G401 (cell line): ENCODE measurements at places on chromosomes 16 and 17. TPM values are rescaled to one million over a fixed set of nuclear protein-coding genes. Genes with fewer than 3 reads are reported as not detected.

DNA sequence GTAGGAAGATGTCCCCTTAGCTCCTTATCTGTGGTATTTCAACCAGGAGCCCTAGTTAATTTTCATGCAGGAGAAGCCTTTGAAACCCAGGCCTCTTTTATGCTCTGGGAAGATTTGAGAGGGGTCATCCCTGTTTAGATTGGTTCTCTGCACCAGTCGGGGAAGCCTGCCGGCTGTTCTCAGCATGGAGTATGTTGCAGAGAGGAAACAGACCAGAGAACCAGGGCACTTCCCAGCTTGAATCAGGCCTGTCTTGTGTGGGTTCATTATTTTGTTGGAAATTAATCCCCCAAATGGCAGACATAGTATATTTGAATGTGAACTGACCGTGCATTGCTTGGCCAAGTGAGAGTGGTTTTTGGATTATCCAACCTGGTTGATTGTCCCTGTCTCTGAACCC is 1082.1 kb upstream of the RBFOX1 start:
- DNase-seq, result peak; percentile 97

DNA sequence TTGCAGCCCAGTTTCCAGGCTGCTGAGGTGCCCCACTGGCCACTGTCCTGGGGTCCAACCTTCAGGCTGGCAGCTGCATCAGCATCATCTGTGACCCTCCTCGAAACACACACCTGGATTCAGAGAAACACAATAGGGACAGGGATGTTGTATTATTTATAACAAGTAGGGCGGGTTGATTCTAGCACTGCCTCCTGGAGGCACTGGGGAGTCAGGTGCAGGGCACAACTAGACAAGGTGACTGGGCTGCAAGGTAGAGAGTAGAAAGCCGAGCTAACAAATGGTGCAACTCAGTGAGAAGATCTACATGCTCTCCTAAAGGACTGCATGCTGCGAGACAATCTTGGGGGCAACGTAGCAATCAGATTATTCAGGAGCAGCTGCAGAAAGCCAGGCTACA is 317.3 kb downstream of the SLC39A11 start:
- no peak for DNase-seq

GRCh38 chr17:67601897-67602296 is 115.8 kb upstream of the NOL11 start:
- DNase-seq, result no peak

GRCh38 chr16:27444470-27444869 is 42.5 kb downstream of the IL21R start:
- no peak for DNase-seq

DNA sequence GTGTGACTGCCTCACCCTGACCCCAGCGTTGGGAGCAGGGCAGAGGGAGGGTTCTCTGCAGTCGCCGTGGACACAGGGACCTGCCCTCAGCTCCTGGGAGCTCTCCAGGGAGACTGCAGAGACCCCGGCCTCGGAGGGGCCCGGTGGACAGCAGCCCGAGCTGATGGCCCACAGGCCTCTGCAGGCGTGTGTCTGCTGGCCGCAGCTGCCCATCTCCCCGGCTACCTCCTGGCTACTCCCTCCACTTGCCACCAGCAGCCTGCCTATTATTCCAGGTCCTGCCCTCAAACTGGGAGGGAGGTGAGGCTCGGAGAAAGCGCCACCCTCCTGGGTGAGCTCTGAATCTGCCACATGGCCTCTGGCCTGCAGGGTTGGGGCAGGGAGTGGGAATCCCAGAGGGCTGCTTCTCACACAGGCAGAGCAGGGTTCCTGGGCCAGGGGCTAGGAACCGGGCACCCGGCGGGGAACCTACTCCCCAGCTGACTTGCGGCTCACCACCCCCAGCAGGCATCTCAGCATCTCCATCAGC is 7.2 kb downstream of the SLC16A5 start:
- no peak for DNase-seq

GRCh38 chr16:21592191-21592590 is 7.2 kb upstream of the METTL9 start:
- no peak for DNase-seq

DNA sequence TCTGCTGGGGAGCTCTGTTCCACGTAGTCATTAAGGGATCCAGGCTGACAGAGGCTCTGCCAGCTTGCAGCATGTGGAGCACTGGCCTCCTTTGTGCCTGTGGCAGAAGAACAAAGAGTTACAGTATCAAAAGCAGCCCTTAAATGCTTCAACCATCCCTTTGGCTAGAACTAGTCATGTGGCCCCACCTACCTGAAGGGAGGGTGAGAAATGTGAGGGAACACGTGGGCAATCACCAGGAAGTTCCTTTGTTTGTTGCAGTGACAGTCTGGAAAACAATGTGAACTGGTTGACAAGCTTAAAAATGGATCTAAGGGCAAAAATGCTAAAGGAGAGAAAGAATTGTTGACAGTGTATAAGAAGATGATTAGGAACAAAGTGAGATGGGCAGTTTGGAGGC is 290.4 kb upstream of the HSBP1 start:
- no peak for DNase-seq

DNA sequence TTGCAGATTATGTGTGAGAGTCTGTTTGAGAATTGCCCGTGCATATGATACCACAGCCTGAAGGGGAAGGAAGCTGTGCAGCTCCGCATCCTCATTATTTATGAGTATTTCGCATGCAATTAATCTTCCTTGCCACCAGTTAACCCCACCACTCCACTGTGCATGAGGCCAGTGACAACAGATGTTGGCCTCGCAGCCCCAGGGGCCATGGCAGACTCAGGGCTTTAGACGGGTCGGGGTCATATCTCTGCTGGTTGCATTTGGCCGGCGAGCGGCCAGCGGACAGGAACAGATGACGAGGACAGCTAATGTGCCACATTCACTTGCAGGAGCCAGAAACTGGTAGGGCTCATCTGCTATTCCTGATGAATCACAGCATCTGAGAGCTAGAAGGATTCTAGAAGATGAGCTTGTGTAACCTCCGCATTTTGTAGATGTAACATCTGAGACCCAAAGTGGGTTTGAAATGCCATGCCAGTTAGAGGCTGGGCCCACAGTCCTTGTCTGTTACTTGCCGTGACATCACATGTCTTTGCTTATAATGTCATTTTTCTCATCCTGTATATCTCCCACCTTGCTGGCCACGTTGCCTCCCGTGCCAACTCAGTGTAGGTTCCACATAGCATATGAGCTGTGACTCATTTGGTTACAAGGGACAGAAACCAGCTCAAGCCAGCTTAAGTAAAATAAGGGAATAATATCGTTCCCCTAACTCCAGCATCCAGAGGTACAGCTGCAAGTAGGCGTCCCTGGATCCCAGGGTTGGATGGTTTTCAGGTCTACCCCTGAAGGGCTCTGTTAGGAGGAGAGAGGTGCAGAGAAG is 137.2 kb downstream of the SNX29 start:
- DNase-seq, result peak; percentile 84

DNA sequence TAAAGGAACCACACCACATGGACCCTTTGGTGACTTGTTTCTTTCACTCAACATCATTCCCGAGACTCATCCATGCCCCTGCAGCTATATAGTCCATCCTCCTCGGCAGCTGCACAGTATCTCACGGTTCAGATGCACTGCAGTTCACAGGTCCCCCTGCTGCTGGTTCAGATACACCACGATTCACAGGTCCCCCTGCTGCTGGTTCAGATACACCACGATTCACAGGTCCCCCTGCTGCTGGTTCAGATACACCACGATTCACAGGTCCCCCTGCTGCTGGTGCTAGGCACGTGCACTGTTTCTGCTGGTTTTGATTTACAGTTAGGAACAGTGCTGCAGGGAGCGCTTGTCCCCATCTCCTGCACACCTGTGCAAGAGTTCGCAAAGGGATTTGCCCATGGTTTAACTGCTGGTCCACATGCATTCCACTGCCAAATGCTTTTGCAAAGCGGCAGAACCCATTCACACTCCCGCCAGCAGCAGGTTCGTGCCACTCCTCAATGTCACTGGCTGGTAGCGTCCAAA is 3.8 kb downstream of the HSDL1 start:
- no peak for DNase-seq

DNA sequence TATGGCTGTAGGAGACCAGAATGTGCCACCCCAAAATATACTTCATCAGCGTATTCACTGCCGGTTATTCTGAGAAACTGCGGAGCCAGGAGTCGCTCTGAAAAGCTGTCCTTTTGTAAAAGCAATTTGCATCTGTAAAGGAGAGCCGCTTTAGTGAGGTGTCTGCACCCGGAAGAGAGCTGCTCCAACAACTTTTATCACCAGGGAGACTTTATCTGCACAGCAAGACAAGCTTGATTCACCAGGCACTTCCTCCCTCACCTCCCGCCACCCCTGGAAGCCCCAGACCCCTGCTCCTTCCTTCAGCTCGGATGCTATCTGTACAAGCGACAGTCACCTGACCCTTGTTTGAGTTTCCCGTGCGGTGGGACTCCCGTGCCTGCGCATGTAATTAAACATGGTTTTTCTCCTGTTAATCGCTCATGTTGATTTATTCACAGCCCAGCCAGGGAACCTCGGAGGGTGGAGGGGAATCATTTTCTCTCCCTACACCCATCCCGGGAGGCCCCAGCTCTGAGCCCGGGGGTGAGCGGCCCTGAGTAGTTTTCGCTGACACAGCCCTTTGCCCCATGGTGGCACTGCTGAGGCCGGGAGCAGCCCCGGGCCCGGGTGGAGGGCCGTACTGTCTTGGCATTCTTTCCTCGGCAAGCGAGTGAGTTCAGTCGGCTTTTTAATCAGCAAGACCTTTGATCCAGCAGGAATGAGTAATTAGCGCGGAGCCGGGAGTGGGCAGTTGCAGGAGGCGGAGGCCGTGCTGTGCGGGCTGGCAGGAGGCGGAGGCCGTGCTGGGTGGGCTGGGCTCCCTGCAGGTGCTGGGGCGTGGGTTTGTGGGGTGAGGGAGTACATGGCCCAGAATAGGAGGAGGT is 222.7 kb upstream of the CIBAR2 start:
- DNase-seq, result no peak

DNA sequence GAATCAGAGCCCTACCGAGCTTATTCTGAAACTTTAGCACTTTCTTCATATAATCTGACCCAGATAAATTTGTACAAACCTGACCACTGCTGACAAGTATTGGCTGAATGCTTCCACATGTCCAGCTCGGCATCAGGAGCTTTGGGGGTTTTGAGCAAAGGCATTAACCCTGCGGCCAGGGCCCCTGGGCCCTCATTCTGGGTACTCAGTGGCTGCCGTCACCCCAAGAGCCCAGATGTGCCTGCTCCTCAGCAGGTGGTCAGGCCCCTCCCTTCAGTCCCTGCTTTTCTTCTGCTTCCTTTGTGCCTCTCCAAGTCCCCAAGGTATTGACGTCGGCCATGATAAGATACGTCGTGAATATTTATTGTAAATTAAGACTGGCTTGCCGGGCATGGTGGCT is 47.3 kb upstream of the CHMP6 start:
- DNase-seq, result no peak

DNA sequence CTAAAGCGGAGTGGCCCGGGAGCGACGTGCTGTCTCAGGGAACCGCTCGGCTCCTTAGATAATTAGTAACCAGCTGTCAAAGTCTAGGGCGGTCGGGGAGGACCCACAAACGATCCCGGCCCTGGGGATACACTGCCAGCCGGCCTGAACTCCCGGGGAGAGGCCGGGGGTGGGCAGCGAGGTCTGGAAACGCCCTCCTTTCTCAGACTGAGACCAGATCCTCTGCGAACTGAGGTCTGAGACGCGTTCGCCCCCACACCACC is 1.3 kb downstream of the HNF1B start:
- no peak for DNase-seq

- DNase-seq, result peak; percentile 59
Measured at GRCh38 chr17:50177983-50178834, 12.4 kb downstream of the SGCA start.

DNA sequence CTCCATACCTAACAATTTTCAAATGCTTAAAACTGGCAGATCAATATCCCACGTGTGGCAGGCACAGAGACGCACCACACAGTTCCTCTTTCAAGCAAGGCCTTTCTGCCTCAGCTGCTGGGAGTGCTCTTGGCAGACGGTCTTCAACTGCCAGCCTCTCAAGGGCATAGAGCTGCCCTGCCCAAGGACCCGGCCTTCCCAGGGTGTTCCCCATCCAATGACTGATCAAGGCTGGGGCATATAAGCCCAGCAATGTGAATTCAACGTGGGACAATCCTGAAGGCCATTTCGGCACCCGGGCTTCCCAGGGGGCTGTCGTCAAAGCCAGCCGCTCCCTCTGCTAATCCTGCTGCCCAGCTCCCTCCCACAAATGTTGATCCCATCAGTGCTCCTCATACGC is 107.1 kb downstream of the STX8 start:
- no peak for DNase-seq

DNA sequence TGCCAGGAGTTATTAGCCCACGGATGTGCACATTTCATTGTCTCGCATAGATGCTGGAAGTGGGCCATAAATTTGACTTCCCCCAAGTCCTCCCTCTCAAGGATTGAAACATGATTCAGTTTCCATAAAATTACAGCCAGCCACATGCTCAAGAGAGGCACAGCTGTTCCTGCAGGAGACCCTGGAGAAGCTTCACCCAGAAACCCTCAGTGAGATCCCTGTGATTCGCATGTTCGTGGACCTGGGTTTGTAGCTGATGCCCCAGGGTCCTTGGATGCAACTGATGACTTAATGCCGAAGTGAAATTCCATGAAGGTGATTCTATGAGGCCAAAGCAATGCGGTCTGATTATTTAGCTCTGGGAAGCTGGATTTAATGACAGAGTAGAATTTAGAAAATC is 24.7 kb upstream of the AQP8 start:
- peak; percentile 22 for DNase-seq

- no peak for DNase-seq
Measured at GRCh38 chr16:89651584-89651983, 5.9 kb downstream of the CHMP1A start.

GRCh38 chr17:9406046-9406606 is 169.5 kb downstream of the STX8 start:
- no peak for DNase-seq

DNA sequence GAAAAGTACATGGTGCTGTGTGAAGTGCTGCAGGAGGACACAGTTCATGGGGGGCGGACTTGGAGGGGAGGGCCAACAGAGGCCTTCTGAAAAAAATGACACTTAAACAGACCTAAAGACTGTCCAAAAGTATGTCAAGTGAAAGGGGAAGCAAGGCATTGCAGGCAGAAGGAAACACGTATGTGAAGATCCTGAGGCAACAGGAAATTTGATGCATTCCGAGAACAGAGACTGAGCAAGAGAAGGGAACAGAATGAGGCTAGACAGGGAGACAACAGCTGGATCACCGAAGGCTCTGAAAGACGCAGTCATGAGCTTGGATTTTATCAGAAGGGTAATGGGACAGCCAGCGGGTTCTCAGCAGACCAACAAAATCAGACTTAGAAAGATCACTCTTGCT is 1.1 kb downstream of the IFT20 start:
- no peak for DNase-seq

HES7 gene
- 1.1 and 3.9 TPM in 2 replicates for total RNA-seq

ORC6 gene
- 88.0 and 88.2 TPM in 2 replicates for total RNA-seq

SOST gene
- total RNA-seq, result 59.3 and 74.0 TPM in 2 replicates

GLIS2 gene
- total RNA-seq, result 0.44 and 0.80 TPM in 2 replicates

TMEM170A gene
- 33.0 and 47.7 TPM in 2 replicates for total RNA-seq

RNF157 gene
- 4.4 and 5.5 TPM in 2 replicates for total RNA-seq

ABCC11 gene
- 0.03 and 0.12 TPM in 2 replicates for total RNA-seq
